NCI-H774 (cell line): ENCODE measurements at places on chromosomes 1 and 21.

GRCh38 chr1:85502171-85502570 lies 37.2 kb upstream of the DDAH1 start:
- DNase-seq: no peak

DNA sequence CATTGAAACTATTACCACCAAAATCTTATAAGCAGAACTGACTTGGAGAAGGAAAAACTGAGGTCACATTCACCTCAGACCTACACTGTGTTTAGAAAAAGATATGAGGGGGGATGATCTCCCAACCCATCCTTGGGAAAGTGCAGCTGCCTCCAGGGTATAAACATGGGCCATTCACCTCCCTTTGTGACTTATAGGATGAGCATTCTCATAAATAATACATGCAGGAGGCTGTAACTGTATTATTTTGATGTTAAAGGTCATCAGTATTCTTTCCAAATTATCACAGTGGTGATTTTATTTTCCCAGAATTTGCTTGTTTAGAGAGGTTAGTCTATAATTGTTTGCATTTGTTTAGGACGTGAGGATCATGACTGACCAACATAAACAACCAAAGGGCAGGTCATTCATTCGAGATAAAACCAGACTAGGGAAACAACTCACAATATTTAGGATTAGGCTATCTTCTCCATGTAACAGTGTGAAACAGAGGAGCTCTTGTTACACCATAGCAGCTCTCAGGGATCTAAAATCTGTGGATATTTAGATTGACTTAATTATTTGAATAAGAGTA lies 109.2 kb upstream of the NR5A2 start:
- DNase-seq: no peak

- DNase-seq: no peak
These were observed 25.4 kb upstream of the SPSB1 start for GRCh38 chr1:9267352-9267686.

DNA sequence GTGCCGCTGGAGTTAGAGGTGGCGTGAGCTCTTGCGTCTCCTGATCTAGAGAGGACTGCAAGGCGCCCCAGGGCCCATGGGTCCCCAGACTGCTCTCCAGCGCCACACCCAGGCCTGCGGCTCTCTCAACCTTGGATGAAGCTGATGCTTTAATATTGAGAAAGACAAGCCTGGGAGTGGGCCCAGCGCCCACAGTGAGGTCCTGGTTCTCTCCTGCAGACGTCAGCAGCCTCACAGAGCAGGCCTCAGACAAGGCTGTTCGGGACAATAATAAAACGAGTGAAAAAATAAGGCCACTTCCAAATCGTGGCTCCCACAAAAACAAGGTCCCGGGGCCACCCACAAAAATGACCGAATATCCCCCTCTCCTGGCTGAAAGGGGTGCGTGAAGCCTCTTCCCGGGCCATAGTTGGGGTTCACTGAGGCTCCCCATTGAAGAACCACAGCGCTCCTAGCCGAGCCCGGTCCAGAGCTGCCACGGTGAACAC lies 6.0 kb upstream of the DNMT3L start:
- DNase-seq: no peak

DNA sequence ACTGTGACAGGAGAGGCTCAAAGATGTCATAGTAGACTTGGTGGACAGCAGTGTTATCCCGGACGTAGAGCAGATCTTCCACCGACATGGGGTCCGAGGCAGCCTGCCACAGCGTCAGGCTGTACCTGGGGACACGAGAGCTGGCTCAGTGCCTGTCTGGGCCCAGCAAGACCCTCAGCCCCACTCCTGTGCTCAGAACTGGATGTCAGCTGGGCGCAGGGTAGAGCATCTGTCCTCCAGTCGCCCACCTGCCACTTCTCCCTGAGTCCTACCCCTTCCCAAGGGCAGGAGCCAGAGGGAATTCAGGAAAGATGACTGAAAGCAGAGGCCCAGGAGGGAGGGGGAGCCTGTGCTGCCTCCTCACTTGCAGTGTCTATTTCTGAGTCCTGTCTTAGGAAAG lies 11.7 kb downstream of the FAM151A start:
- DNase-seq: no peak

DNA sequence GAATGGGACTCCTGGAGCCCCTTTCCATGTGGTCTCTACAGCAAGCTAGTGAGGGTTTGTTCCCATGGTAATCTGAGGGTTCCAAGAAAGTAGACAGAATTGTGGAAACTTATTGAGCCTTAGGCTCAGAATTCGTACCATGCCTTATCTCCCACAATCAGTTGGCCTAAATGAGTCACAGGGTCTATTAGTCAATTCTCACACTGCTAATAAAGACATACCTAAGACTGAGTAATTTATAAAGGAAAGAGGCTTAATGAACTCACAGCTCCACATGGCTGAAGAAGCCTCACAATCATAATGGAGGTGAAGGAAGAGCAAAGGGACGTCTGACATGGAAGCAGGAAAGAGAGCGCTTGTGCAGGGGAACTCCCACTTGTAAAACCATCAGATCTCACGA lies 106.6 kb upstream of the CXADR start:
- no peak for DNase-seq

DNA sequence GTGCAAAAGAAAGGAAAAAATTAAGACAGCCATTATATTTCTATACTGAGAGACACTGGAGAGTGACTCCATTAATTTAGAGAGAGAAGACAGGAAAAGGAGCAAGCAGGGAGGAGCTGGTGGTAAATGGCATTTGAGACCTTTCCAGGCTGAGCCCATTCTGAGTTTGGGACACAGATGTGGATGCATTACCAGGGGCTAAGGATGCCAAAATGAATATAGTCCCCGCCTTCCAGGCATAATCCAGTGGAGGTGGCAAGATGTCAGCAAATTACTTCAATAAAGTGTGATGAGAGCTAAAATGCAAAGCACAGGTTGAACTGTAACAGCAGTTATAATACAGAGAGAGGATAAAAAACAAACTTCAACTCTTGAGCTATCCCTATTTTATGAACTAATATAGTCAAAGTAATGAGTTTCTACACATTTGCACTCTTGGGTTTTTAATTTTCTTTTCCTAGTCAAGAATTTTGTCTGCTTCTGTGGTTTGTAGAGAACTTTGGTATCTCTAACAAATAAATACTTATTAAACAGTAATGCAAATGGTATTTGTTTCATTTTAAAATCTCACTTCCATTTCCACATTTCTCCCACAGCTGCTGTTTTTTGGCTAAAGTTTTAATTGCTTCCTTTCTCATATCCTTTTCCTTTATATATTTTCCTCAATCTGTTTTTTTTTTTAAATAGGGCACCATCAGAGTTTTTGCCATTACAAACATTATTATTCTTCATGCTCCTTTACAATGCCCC lies 228.2 kb upstream of the KCNK2 start:
- no peak for DNase-seq

GRCh38 chr1:206699626-206700025 lies 14.9 kb downstream of the MAPKAPK2 start:
- no peak for DNase-seq
